Fibroblast of skin of left biceps (primary cell): ENCODE measurements at places on chromosomes 4 and X.

DNA sequence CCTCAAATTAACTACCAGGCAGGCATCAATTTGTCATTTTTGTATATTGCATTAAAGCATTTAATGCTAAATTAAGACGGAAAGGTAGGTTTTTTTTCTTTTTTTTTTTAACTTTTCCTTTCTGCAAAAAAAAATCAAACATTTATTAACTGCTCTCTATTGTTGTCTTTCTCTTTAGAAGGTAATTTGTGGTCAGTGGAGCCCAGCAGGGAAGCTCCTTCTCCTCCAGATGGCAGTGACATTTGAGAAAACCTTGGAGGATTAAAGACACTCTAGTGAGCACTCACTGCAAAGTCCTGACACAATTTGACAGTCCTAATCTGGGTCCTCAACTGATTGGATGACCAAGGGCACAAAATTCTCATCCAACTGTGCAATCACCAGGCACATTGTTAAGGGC is 102.4 kb downstream of the SLIT2 start:
- DNase-seq = no peak

GRCh38 chrX:410296-410695 is 23.6 kb upstream of the PPP2R3B start:
- no peak for DNase-seq

DNA sequence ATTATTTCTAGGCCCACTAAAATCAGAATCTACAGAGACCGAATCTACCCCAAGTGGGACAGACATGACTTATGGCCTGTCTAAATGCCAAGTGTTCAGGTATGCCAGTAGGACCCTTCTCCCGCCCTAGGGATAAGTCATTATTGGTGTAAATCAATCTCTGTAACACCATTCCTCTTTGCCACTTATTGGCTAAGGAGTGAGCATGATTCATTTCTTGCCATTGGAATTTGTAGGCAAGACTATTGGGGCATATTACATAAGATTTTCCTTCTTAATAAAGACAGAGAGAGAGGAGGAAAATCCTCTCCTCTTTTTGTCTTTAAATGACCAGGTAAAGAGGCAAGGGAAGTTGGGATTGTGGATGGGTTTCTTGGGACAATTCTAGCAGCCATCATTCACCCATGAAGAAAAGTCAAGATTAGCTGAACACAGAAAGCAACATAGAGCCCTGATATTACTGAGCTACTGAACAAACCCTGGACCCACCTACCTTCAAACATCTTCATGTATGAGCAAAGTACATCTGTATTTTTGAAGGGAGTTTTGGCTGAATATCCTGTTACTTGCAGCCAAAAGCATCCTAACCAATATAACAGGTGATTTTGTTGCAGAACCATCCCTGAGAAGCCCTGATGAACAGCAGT is 2.6 kb downstream of the SLC9B2 start:
- DNase-seq = no peak

GRCh38 chr4:151355155-151355554 is 29.8 kb upstream of the SH3D19 start:
- DNase-seq = no peak

DNA sequence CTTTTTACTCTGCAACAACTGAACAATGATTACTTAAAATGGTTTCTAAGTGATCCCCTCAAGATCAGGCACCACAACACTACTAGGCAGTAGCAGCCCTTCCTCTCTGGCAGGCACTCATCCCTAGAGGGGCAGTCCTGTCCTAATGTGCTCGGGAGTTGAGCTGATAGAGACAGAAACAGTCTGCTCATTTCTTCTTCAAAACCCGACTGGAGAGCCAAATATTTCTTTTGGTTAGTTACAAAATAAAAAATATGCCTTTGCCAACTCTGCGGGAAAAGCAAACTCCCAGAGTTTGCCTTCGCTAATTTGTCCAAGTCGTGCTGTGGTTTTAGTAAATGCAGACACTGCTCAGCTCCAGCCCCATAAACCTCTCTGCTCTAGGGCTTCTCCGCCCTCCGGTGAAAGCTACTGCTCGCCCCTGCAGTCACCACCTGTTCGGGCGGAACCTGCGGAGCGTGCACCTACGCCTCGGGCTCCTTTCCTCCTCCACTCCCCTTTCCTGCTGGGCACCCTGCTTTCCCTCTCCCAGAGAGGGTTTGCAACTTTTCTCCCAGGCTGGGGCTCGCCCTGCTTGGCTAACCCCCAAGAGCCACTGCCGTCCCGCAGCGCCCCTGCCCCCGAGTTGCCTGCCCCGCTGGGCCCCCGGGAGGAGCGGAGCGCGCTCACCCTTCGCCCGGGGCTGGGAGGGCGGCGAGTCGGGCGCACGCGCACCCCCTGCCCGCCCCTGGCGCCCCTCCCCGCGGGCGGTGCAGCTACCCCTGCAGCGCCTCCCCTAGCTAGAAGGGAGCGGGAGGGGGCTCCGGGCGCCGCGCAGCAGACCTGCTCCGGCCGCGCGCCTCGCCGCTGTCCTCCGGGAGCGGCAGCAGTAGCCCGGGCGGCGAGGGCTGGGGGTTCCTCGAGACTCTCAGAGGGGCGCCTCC is at the start of gene NPNT:
TSS of gene NPNT (plus strand) at position 812 of the 923 bp plus-strand sequence. CDS start 182 bp downstream, outside the sequence.
- no peak for DNase-seq

DNA sequence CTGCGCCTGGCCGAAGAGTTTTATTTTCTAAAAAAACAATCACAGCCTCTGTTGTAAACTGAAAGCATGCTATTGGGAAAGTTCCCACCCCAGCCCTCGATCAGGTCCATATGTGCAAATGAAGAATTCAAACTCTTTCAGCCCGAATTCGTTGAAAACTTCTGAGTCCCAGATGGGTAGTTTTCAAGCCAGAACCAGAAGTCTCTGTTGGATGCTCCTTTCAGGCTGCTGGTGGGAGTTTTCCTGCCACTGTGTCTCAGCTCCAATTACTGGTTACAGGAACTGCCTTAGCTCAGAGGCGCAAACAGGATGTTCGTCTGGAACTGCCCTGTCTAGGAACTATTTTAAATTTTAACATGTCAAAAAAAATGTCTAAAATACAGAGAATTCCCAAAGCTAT is 9.3 kb upstream of the ALG13 start:
- no peak for DNase-seq

DNA sequence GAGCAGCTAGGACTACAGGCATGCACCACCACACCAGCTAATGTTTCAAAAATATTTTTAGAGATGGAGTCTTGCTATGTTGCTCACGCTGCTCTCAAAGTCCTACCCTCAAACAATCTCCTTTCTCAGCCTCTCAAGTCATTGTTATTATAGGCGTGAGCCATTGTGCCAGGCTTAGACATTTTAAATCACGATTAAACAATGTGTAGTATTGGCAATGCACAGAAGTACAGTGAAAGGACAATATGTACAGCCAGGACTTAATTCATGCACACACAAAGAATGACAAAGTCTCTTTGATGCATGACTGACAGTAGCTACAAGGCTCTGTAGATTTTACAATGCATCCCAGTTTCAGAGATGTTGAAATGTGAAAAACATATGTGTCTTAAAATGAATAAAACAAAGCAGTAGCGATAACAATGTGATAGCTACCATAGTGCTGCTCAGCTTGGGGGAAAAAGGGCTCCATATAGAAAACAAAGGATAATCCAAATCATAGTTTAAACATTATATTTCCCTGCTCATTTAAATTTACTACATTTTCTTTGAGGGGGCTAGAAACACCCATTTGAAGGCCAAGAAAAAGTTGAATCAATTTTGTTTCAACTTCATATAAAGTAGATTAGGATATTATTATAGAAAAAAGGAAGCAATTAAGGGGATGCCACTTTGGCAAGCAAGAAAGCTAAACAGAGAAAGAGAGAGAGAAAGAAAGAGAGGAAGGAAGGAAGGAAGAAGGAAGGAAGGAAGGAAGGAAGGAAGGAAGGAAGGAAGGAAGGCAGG is 272.4 kb upstream of the SMIM31 start:
- no peak for DNase-seq

DNA sequence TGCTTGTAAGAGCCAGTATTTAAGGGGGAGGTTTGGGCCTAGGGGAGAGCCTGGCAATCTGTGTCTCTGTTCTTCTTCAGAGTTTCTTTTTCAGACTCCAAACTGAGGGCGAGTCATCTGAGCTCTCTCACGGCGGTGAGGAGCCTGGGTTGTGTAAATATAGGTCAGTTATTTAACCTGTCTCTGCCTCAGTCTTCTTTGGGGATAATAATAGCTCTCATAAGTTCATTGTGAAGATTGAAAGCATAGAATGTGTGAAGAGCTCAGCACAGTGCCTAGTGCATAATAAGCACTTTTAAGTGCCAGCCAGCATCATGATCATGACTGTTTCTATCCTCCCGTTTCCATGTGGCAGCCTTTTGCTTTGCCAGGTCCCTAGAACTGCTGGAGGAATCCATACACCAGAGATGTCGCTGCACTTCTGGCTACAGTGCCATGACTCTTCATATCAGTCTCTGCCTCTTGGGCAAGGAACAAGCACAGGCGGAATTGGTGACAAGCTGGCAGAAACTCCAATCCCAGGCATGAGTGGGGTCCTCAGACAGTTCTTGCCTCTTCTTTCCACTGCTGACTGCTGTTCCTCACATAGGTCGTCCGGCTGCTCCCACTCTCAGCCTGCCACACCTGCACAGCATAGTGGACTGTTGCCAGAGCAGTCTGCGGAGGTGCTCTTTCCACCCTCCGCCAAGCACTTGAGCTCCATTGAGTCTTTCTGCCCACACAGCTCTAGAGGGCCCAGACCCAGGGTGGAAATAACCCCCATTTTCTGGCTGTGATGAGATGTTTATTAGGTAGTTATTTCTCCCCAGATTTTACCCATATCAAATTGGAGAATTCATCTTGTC is 103.7 kb upstream of the MAML3 start:
- DNase-seq = no peak

GRCh38 chr4:53908661-53909078 is 155.7 kb downstream of the CHIC2 start:
- peak; percentile 89 for DNase-seq

GRCh38 chr4:126916049-126916625 is 716.6 kb upstream of the INTU start:
- peak; percentile 19 for DNase-seq

GRCh38 chrX:71549986-71550385 is 17.1 kb downstream of the OGT start:
- DNase-seq = no peak

GRCh38 chr4:101283434-101283833 is 63.9 kb downstream of the PPP3CA start:
- no peak for DNase-seq

DNA sequence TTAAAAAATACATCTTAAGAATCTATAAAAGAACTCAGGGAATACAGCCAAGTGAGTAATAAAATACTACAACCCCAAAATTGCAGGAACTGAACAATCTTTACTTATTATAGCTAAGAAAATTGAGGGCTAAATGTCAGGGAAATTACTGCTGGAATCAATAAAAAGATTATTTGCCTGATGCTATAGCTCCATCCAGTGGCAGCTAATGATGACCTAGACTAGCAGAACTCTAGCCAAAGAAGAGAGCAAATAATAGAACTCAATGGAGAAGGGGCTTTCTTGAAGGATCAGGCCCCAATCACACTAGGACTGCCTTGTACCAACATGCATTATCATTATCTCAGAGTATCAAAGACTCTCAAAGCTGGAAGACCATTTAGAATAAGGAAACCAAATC is 85.0 kb upstream of the FAM241A start:
- DNase-seq = no peak

- DNase-seq = no peak
Measured at GRCh38 chrX:155094468-155095061, 23.3 kb downstream of the BRCC3 start.

DNA sequence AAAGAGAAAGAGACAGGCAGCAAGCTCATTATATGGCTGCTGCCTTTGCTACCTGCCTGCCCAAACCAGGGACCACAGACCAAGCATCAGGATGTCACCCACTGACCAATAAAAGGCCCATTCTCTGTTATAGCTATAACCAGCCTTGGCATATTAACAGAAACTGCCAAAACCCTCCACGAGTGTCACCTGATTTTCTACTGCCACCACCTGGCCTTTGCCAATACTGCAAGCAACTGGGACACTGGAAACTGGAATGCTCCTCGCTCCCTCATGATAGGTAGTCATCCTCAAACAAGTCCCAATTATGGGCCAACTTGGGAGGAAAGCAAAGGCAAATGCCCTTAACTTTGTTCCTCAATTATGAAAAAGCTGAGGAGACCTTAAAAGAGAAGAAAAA is 76.0 kb downstream of the SPIN4 start:
- DNase-seq = no peak

DNA sequence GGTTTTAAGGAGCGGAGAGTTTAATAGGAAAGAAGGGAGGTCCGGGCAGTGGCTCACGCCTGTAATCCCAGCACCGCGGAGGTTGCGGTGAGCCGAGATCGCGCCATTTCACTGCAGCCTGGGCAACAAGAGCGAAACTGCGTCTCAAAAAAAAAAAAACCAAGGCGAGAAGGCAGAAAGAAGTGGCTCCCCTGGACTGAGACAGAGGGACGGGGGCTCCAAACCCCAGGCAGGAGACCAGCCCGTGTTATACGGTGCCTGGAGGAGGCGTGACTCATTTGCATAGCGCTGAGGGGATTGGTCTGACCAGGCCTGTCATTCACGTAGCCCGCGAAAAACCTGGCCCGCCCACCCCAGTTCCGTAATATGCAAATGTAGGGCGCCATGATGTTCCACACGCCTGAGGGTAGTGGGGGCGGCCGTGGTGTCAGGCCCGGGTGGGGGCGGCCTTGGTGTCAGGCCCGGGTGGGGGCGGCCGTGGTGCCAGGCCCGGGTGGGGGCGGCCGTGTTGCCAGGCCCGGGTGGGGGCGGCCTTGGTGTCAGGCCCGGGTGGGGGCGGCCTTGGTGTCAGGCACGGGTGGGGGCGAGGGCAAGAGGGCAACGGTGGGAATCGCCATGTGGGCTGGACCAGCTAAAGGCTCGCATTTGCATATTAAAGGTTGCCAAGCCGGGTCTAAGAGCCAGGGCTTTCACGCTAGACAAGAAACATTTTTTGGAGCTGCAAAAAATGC is 2.1 kb downstream of the PLCXD1 start:
- DNase-seq = peak; percentile 55

GRCh38 chrX:41512394-41512793 is 65.3 kb downstream of the NYX start:
- no peak for DNase-seq

GRCh38 chr4:42519803-42520417 is 122.6 kb downstream of the SHISA3 start:
- DNase-seq = no peak

GRCh38 chr4:87377816-87378215 is 13.2 kb downstream of the HSD17B11 start:
- no peak for DNase-seq

- no peak for DNase-seq
Measured at GRCh38 chr4:184980261-184980660, 38.0 kb upstream of the HELT start.

DNA sequence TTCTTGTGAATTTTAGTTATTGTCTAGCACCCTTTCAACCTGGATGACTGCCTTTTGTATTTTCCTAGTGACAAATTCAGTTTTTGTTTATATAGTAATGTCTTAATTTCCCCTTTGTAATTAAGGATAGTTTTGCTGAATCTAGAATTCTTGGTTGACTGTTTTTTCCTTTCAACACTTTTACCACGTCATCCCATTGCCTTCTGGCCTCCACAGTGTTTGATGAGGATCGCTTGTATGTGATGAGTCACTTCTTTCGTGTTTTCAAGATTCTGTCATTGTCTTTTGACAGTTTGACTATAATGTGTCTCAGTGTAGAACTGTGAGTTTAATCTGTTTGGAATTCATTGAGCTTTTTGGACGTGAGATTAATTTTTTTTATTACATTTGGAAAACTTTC is 30.1 kb downstream of the KDM6A start:
- peak; percentile 34 for DNase-seq
